Thymus (tissue), 14 donors: ENCODE measurements at places on chromosomes 2 and 18.

DNA sequence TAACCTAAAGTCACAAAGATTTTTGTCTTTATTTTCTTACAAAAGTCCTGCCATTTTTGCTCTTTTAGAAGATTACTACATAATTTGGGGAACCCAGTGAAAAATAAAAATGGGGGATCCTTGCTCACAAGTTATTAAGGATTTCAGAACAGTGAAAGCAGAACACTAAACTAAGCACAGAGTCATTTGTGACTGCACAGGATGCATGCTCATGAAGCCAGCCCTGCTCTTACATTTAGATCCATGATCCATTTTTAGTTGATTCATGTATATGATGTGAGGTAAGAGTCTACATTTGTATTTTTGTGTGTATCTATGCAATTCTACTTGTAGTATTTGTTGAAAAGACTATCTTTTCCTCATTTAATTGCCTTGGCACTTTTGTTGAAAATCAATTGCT, 21.8 kb downstream of the SP140L start:
- DNase-seq: no peak

GRCh38 chr2:71276311-71277146, 49.6 kb upstream of the PAIP2B start:
- DNase-seq: peak; percentile 87

GRCh38 chr18:23101861-23102432, 33.3 kb upstream of the CABLES1 start:
- DNase-seq: no peak

DNA sequence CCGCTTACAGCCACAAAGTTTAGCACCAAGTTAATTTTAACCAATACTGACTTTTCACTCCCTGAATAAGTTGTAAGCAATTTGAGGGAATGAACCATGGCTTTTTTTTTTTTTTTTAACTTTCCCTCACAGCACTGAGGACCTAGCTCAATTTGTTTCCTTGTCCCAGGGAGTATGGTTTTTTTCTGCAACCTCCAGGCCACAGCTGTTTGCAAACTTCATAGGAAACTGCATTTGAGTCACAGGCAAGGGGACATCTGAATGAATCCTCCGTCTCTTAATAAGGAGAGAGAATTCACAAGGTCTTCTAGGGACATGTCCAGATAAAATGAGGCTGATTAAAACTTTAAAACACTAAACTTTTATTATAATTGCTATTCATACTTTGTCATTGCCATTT, 181.5 kb downstream of the GFPT1 start:
- DNase-seq: no peak

DNA sequence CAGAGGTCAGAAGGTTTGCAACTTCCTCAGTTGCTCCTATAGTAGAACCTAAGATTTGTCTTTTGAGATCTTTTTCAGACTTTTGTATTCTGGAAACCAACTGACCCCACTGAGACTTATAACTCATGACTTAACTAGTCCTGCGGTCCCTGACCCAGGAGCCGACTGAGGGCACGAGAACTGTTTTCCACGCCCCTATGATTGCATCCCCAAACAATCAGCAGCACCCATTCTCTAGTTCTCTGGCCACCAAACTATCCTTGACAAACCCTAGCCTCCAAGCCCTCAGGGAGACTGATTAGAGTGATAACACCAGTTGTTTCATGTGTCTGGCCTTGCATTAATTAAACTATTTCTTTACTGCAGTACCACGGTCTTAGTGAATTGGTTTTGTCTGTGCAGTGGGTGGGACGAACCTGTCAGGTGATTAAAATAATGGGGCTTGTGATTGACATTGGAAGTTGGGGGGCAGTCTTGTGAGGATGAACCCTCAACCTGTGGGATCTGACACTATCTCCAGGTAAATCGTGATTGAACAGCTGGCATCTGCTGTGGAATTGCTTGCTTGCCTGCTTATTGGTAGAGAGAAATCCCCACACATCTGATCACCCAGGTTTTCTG, 95.7 kb downstream of the B3GNT2 start:
- no peak for DNase-seq

GRCh38 chr18:56869189-56869777, 218.1 kb downstream of the WDR7 start:
- peak; percentile 20 for DNase-seq

DNA sequence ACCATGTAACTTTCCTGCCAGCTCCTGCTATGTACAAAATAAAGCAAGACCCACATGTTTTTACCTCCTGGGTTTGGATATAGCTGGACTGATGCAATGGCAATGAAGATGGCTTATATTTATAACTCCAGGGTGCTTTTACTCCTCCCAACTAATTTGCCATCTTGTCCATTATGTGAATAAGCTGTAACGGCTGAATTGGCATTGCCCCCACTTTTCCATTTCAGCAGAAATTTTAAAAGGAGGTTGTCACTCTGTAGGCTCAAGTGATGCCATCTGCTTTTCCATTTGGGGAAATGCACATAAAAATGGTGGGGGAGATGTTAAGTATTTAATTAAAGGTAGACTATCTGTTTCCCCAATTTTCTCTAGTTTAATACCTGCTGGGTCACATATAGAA, 345.5 kb downstream of the ERBB4 start:
- no peak for DNase-seq

- no peak for DNase-seq
Observed at GRCh38 chr2:238954841-238955591, 107.1 kb downstream of the TWIST2 start.

DNA sequence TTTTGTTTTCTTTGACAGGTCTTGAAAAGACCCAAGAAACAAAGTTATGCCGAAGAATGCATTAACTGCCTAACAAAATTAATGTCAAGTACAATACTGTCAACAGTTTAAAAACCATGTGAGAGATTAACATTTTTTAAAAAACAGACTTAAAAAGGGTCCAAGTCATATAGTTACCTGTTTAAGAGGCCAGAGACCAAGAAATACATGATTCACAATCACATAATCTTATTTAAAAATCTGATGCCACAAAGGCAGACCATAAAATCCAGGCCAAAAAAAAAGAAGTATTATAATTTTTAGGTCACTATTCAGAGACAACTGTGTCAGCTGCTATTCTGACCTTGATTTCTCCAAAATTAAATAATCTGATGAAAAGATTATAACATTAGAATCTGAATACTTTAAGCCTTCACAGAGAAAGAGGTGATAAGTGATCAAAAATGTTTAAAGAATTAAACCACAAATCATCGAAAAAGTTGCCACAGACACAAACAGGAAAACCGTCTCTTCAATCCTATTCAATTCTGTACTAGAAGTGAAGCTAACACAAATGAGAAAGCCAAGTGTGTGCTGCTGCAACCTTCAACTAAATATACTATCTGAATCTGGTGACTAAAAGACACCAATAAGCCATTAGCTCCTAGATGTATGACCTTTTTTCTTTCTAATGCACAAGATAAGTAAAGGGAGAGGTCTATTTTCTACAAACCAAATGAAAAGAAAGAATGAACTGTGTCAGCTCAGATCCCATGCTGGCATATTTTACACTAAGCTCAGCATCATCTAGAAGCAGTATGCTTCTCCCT, 286.0 kb downstream of the ZEB2 start:
- DNase-seq: no peak

GRCh38 chr2:66794551-66794950, 359.6 kb downstream of the MEIS1 start:
- DNase-seq: no peak

DNA sequence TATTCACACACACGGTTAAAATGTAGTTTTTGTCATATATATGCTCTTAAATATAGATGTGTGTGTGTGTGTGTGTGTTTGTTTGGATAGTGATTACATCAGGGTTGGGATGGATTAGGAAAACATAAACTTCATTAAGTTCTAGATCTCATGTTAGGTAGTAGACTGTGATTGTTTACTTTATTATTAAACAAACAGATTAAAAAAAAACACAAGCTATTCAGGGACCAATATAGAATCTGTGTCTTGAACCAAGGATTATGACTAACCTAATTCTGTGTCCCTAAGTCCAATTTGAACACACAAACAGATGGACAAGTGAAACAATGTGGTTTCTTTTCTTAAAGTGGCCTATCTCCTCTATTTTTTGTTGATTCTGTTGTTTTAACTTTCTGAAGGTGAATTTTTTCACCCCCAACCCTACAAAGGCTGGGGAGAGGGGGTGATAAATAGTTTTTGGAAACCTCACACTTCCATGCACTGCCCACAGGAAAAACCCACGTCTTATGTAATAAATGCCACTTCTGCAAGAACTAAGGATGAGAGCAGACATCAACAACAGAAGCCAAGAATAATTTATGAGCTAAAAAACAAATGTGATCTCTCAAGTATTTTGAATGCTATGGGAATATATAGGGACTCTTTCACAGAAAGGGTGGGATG, 40.7 kb downstream of the IL1R2 start:
- DNase-seq: no peak

GRCh38 chr2:170885130-170885791, 43.8 kb upstream of the GORASP2 start:
- DNase-seq: no peak
